ENCODE measurements at places on chromosomes 5 and 9.

DNA sequence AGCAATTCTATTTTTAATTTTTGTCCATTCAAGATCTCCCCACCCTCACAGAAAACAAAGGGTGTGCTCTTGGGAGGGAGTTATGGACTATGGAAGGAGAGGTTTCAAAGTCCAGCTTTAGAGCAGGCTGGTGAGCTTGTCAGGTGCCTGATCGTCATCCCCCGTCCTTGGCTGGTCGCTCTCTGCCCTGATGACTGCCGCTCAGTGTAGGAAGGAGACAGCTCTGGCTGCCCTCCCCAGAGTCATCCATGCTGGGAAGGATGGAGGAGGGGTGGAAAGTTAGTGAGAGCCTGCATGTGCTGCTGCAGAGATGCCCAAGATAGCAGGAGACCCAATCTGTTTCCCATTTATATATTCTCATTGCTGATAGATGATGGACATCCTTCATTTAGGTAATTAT, 96.6 kb downstream of the NLN start:
- no peak for DNase-seq

DNA sequence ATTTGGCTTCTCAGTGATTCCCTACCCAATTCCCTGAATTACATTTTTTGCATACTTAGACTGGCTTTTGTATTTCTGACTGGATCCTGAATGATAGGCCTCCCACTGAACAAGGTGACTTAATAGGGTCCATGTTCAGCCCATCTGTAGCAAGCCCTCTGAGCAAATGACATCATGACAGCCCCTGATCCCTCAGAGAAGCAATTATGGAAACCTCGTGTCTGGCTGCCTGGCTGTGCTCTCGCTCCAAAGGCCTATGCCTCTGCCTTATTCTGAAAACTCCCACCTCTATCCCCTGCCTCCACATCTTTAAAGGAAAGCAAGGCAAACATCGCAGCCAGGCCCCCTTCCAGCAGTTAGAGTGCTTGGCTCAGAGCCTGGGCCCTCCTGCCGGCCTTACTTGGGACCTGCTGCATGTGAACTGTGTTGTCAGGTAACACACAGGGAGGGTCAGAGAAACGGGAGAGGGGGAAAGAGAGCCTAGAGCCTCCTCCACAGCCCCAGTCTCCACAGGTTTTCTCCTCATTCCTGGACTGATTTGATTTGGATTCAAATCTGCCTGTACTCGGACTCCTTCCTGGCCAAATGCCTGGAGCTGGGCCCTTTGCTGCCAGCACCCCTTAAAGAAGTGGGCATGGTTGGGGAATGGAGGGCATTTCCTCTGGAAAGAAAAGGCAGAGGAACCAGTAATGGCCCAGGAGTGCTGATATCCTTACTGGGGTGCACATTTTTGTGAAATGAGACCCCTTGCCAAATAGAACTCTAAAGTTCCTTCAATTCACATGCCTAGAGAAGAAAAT, 3.8 kb downstream of the DCANP1 start:
- no peak for DNase-seq

DNA sequence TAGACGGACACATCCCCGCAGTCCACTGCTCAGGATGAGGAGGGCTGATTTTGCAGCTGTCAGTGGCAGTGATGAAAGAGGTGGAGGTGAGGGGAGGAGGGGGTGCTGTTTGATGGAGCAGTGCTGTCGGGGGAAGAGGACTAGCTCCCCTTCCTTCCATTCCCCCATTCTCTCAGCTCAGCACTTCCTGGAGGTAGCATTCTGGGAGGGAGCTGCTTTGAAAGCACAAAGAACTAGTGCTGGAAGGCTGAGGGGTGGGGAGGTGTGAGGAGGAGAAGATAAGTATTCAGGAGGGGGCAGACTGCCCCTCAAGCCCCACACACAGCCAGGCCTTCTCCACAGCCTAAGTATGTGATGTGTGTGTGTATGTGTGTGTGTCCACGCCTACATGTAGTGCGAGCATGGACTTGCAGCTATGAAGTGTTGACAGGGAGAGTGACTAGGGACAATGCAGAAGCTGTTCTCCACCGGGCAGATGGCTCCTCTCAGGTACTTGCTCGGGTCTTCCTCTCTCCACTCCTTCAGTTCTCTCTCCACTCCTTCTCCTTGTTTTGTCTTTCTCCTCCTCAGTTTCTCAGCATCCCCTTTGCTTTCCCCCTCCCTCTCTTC, 65.5 kb upstream of the HSPA9 start:
- DNase-seq = no peak

GRCh38 chr9:114072184-114073140, 5.6 kb downstream of the AMBP start:
- no peak for DNase-seq

GRCh38 chr5:75265731-75266130, 29.1 kb upstream of the ANKRD31 start:
- DNase-seq = no peak

- no peak for DNase-seq
These were observed 61.4 kb upstream of the EPB41L4A start for GRCh38 chr5:112480501-112480900.

Measured in activated CD4-positive, alpha-beta T cell treated with anti-CD3 and anti-CD28 coated beads, Interleukin-2, amount 50 U/mL, for 24 hours (primary cell).